ENCODE measurements at places on chromosomes 2 and 18.
A peak's percentile ranks its signal among the peaks of the same experiment; 100 is the strongest.

DNA sequence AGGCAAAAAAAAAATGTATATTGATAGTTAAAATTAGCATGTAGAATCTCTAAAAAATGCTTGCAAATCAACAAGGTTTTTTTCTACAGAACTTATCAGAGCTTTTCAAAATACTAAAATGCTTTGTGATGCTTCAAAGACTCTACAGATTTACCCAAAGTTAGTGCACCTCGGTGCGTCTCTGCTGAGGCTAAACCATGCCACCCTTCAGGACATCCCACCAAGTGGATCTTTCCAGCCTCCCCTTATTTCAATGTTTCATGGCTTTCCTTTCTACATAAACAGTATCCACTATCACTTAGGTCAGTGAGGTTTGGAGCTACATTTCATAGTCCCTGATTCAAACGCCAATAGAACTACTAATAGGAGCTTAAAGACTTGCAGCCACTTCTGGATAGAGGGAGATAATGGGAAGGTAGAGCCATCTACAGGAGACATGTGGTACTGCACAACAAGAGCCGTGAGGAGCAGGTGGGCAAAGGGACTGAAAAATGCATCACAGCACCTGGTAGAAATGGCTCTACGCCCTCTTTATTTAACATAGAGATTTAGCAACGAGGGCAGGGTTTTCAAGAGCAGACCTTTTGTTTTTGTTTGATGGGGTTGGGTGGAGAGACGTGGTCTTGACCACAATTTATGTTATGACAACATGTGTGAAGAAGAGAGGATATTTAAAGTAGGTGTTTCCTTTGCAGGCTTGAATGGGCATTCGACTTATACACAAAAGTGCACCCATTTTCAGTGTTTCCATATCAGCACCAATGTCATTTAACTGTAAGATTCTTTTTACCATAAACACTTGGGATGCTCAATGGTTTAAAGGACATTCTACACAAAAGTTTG is 56.1 kb upstream of the SLC35G4 start:
- no peaks in the 10 kb centered on the region for H3K4me1 ChIP-seq
- H3K27me3 ChIP-seq = peaks cover 2% of the 10 kb centered on the region
- DNase-seq = peak; percentile 53
- no peak overlapping the region for H3K27ac ChIP-seq

GRCh38 chr18:12463191-12463590 is 55.5 kb downstream of the PRELID3A start:
- H3K27me3 ChIP-seq = no peaks in the 10 kb centered on the region
- no peak overlapping the region for H3K4me3 ChIP-seq
- no peaks in the 10 kb centered on the region for H3K36me3 ChIP-seq
- DNase-seq = no peak
- no peak overlapping the region for H3K27ac ChIP-seq
- H3K4me1 ChIP-seq = no peaks in the 10 kb centered on the region

GRCh38 chr2:46320141-46320567 is 22.9 kb downstream of the EPAS1 start:
- no peak for DNase-seq
- no peak overlapping the region for H3K4me3 ChIP-seq
- no peaks in the 10 kb centered on the region for H3K27me3 ChIP-seq

DNA sequence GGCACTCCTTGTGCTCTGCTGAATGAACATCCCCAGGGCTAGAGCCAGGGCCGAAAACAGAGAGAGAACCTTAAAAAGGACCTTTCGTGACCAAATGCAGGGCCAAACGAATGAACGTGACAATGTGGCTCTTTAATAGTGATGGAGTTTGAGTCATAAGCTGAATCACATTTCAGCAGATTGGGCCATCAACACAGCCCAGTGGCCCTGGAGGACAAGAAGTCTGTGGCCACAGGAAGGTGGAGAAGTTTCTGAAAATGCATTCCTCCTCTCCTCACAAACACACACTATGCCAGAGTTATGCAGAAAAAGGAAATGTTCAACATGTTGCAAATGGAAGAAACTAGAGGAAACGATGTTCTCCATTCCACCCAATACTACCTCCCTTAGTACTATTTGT is 415.8 kb downstream of the HRH4 start:
- no peak for DNase-seq
- no peaks in the 10 kb centered on the region for H3K36me3 ChIP-seq
- H3K27ac ChIP-seq = no peak overlapping the region
- no peak overlapping the region for H3K4me3 ChIP-seq
- H3K27me3 ChIP-seq = peaks cover 2% of the 10 kb centered on the region

DNA sequence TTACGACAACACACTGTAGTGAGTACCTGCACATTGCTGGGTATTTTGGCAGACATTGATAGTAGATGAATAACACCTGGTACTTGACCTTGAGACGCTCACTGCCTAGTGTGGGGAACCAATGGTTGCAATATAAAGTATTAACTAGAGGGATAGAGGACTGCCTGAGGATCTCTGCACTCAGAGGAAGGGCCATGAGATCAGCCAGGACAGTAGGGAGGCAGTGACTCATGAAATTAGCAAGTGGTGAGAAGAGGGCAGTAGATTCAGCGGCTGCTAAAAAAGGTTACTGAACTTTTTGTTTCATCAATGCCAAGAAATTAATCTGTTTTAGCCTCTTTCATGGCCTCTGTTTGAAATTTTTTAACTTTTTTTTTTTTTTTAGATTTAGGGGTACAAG is 250.8 kb upstream of the TCF4 start:
- no peak overlapping the region for H3K27ac ChIP-seq
- H3K4me3 ChIP-seq = no peak overlapping the region
- no peaks in the 10 kb centered on the region for H3K27me3 ChIP-seq
- no peaks in the 10 kb centered on the region for H3K36me3 ChIP-seq

DNA sequence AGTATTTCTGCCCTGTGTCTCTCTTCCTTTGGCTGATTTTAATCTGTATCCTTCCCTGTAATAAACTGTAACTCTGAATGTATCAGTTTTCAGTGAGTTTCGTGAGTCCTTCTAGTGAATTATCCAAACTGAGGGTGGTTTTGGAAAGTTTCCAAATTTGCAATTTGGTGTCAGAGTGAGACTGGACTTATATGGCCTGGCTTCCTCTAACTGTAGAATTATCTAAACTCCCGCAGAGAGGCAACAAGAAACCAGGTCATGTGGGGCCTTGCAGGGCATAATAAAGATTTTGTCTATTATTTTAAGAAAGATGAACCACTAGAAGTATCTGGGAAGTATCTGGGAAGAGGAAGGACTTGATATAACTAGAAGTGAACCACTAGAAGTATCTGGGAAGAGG is 95.3 kb upstream of the RNF152 start:
- H3K27me3 ChIP-seq = peaks cover 4% of the 10 kb centered on the region
- H3K36me3 ChIP-seq = no peaks in the 10 kb centered on the region
- H3K4me1 ChIP-seq = peaks cover 6% of the 10 kb centered on the region

DNA sequence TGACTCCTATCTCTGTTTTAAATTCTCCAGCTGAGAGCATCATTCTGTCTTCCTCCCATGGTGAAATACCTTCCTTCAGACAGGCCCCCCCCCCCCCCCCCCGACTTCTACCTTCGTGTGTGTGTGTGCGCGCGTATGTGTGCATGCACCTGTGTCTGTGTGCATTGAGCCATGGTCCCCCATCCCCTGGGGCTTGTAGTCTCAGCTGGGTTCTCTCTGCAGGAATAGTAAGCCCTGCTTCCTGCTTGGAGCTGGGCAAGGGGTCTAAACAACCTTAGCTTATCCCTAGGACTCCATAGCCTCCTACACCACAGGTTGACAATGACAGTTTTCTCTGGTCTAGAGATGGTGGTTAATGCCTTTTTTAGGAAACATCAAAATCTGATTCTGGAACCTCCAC is 427.5 kb upstream of the KLHL29 start:
- DNase-seq = no peak
- no peak overlapping the region for H3K4me3 ChIP-seq
- H3K27ac ChIP-seq = no peak overlapping the region
- H3K27me3 ChIP-seq = no peaks in the 10 kb centered on the region
